ENCODE measurements at places on chromosomes 7 and 10.

GRCh38 chr10:112507046-112507445 lies 60.0 kb downstream of the VTI1A start:
- DNase-seq, result no peak

DNA sequence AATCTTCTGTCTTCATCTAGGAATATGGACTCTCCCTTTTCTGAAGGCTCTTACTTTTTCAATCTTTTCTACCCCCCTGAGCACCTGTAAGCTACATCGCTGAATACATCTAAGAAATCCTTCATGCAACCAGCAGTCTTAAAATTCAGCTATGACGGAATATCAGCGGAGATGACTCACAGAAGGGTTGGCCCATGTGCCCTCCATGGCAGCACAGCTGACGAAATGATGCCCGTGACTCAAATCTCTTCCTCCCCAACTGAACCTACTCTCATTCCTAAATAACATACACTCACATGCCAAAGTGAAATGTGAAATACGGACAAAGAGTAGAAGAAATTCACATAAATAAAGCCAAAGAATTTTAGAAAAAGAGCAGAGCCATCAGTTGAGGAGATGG lies 30.3 kb upstream of the NCAPG2 start:
- DNase-seq, result no peak

DNA sequence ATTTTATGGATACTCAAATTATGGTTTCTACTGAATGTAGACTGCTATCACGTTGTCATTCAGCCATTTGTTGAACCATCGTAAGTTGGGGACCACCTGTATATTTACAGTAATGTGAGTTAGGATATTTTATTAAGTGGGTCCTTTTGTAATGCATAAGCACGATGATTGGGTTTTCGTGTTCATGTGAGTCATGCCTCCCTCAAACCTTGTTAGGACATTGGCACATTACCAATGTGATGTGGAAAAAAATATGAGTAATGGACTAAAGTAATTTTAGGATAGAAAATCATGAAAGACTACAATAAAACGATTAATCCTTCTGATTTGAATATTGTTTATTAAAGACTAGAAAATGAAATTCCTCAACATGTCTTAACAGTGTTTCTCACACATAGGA lies 8.7 kb downstream of the SMC3 start:
- no peak for DNase-seq

- DNase-seq, result no peak
These were observed 304.0 kb downstream of the ZEB1 start for GRCh38 chr10:31622978-31623377.

DNA sequence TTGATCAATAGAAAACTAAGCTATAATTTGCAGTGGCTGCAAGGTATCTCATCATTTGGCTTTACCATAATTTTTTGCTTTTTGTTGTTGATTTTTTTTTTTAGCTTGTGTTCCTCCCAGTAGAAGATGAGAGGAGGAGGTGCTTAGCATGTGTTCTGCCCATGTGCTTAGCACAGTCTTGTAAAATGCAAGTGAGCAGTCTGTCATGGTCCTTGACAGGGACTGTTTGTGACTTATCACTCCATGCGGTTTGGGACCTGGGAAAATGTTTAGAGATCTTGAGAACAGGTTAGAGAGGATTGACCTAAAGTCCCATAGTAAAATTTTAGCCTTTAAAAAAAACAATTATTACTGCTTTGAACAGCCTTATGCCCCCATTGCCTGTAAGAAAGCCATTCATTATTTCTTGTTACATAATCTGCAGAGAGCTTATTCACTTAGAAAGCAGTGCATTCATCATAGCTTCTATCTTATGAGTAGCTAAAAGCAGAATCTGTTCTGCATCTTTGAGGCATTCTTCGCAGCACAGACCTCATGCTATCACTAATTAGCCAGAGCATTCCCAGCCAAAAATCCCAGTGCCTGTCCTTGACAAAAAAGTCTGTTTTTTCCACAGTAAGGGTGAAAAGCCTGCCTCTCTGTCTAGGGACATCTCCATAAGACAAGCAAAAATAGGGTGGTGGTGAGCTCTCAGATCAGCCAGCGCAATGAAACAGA lies 748.7 kb upstream of the GALNT17 start:
- DNase-seq, result no peak

GRCh38 chr7:94374721-94375566 lies 19.8 kb upstream of the COL1A2 start:
- no peak for DNase-seq

- DNase-seq, result no peak
These were observed 174.9 kb upstream of the NRP1 start for GRCh38 chr10:33509231-33509831.

DNA sequence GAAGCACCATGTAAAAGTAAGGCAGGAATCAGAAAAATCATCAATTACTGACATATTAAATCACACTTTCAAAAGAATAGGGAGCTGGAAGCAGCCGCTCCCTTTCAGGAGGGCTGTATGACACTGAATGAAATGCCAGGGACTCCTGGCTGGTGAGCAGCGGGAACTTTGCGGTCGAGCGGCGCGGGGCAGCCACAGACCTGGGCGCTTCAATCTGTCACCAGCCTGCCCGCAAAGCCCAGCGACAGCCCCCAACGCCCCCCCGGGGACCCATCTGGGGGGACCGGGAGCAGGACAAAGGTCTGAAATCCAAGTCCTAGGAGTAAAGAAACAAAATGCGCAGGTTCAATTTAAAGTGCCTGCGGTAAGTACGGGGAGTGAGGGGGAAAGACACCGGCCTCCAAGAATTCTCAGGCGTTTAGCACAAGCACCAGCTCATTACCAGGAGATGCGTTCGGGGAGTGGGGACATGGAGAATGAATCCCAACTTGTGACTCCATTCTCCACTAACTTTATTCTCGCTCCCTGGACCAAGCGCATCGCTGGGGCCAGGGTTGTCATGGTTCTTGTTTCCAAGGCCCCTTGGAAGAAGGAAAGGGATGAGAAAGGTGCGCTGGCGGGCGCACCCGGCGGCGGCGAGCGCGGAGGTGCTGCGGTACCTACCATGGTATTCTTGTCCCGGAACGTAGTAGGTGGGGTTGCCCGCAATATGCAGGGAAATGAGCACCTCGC lies 824 bp downstream of the RELN start:
- DNase-seq, result no peak
